ENCODE measurements at places on chromosomes 3 and 15.

DNA sequence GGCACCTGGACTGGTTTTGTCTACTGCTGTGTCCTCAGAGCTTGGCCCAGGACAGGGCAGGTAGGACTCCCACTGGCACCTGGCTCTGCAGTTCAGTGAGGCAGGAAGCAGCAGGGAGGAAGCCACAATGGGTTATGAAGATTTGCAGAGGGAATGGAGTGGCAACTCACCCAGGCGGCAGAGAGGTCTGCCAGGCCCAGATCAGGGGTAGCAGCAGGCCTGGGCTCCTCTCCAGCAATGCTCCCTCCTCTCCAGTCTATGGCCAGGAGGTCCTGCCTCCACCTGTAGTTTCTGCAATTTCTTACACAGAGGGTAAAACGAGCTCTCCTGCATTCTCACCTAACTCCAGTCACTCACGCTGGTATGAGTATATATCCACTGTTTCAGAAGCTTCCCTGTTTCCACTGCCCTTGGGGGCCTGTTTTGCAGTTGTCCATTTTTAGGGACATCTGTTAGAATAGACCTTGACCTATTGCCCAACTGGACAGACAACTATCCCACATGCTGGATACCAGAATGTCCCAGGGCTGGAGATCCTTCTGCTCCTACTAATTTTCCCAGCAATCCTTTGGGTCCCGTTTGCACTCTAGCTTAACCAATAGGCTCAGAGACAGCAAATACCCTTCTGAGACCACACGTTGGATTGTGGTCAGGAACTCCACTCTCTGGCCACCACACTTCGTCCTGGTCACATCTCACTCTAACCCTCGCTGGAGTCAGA lies 35.2 kb downstream of the HMCES start:
- no peak for DNase-seq

DNA sequence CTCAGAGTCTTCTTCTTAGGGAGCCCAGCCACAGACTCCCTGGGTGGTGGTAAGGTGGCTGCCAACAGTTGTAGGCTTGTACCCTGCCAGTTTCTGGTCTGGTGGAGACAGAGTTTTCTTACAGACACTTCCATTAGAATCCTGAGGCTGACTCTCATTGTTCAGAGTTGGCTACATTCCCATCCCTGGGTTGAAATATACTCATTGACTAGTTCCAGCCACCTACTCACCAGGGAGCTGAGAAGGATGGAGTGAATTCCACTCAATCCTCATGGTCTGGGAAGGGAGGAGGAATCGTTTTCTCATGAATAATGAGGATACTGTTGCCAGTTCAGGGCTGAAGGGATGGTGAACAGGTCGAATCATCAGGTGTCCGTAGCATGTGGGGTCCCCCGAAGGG lies 226.5 kb upstream of the PROK2 start:
- no peak for DNase-seq

GRCh38 chr15:52097180-52097579 lies 15.4 kb downstream of the BCL2L10 start:
- DNase-seq, result no peak

DNA sequence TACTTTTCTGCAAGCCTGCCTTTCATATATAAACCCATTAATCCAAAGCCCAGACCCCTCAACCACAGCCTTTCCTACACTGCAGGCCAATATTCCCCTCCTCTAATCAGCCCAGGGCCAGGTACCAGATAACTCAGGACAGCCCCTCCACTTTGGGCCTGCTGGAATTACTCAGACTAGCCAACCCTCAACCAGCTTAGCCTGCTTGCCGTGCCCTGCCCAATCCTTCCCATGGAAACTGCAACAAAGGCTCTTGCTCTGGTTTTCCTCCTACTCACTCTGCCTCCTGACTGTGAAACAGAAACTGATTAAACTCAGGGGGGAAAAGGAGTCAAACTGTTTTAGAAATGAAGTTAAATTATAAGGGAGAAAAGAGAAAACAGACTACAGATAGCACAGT lies 248.1 kb downstream of the KLF13 start:
- DNase-seq, result no peak

- DNase-seq, result no peak
Measured at GRCh38 chr15:50210462-50211157, 28.6 kb downstream of the SLC27A2 start.

DNA sequence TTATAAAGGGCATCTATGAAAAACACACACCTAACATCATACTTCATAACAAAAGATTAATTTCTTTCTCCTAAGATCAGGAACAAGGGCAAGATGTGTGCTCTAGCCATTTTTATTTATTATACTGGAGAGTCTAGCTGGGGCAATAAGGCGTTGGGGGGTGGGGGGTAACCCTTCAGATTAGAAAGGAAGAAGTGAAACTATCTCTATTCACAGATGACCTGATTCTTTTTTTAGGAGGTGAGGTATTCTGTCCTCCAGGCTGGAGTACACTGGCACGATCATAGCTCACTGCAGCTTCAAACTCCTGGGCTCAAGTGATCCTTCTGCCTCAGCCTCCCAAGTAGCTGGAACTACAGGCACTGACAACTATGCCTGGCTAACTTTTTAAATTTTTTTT lies 89.5 kb upstream of the MANF start:
- no peak for DNase-seq

DNA sequence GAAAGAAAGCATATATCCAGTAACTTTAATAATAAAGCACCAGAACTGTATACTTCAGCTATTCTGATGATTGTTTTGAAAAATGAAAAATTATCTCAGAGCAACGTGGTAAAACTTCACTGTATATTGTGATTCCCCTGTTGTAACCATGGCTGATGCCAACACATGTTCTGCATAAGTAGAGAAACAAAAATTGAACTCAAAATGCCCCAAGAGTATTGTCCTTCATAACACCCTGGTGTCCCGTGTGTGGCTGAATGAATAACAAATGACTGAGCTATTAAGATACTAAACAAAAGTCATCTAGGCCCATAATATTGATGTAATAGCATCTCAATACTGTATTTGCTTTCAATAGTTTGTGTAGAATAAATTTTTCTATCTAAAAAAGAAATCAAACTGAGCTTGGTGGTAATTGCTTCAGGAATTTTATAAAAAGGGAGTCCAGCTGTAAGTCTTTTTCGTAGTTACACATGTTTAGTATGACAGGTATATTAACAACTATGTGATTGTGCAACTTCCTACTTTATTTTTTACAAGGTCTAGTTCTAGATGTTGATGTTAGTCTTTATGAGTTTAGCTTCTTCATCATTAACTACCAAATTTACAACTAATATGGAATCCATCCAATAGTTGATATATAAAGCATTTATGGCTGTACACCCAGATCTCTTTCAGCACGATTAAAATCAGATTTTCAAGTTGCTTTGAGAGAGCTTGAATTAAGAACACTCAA lies 623.8 kb upstream of the AGTR1 start:
- no peak for DNase-seq

DNA sequence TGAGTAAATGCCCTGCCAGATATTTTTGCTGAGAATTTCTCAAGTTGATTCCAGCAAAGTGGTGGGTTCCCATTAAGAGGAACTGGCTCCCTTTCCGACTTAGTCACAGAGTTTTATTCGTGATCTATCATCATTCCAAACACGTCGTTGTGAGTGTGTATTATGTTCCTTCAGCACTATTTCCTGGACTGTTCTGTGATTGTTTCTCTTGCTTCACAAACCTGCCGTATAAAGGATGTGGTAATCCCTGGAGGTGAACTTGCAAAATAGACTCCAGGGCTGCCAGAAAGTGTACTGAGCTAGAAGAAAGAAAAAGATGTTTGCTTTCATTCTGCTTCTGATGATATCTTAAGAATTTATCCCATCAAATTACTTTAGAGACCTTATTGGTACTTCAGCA lies 14.5 kb upstream of the CAPN3 start:
- no peak for DNase-seq

DNA sequence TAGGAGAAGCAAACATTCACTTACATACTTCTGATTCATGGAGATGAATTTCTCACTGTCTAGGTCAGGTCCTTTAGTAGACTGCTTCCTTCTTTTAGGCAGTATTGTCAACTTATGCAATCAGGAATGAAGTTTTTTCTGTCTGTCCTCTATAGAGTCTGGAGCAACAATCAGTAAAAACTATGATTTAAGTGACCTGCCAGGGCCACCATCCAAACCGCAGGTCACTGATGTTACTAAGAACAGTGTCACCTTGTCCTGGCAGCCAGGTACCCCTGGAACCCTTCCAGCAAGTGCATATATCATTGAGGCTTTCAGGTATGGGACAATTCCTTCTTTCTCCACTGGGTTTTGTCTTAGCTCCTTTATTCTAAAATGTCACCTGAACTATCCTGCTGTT lies 523.1 kb downstream of the ROBO2 start:
- DNase-seq, result no peak

- DNase-seq, result no peak
Measured at GRCh38 chr3:120364821-120365220, 15.7 kb upstream of the LRRC58 start.

All from liver (tissue), 10 donors.